Stimulated activated naive B cell treated with anti-CD40 and anti-IgM and Interleukin-4, amounts not matched to agents 10 μg/mL and 1 μg/mL and 100 μg/mL, for 72 hours (primary cell): ENCODE measurements at places on chromosomes 4 and X.

DNA sequence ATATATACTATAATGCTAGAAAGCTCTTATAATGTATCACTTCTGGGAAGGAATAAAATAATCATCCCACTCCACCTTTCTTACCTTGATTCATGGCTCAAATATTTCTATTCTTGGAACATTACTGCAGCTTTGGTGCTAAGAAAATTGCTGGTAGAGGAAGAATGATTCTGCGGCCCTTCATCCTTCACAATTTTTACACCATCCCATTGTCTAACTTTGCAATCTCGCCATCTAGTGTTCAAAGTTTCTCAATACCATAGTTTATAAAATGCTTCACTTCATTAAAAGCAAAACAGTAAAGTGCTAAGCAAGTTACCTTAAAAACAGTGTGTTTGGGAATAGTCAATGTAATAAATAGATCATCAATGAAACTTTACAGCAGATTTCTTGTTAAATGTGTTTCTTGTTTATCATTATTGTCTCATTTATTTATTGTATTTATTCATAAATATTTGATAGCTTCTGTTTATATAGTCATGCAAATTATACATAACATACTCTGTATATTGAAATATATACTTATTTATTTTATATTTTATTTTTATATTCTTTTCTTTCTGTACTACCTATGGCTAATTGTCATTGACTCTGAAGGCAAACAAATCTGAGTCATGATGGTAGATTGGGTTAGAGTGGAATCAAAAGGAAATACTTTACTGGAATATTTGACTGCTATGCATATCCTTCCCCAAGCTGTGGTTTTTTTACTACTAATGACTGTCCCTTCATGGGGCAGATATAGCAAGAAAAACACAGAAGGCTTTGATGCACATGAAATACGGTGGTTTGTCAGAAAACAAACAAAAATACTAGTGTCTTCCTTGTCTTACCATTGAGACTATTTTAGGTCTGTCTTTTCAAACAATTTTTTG is 390.7 kb downstream of the MAPK10 start:
- no peak for DNase-seq

- no peak for DNase-seq
These were observed 126.6 kb downstream of the SLC39A8 start for GRCh38 chr4:102218656-102219055.

DNA sequence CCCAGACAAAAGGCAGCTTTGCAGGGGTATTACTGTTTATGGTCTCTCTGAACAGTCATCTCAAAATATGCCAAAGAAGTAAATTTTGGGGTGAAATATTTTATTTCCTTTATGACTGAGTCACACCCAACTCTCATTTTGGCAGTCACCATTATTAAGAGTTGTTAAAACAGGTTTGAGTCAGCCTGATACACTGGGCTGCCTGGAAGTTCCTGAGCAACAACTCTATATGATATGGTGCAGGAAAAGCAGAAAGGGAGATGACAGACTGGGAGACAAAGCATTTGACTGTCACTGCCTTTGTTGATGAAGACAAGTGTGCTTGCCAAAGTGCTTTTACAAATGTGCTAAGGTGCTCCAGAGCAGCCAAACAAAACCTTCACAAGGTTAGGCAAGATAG is 1263.5 kb downstream of the PCDH7 start:
- no peak for DNase-seq

GRCh38 chr4:15132739-15133138 is 130.5 kb downstream of the CPEB2 start:
- DNase-seq = no peak

GRCh38 chr4:82268826-82269193 is 105.0 kb downstream of the HNRNPD start:
- no peak for DNase-seq
